Fibroblast of the aortic adventitia (primary cell): ENCODE measurements at places on chromosomes 6 and 20. TPM values are rescaled to one million over a fixed set of nuclear protein-coding genes. Genes with fewer than 3 reads are reported as not detected.

Gene RAMACL
- 2.4 and 2.5 TPM in 2 replicates for total RNA-seq

GRCh38 chr6:131073577-131073976 lies 10.5 kb upstream of the EPB41L2 start:
- no peak for DNase-seq

DNA sequence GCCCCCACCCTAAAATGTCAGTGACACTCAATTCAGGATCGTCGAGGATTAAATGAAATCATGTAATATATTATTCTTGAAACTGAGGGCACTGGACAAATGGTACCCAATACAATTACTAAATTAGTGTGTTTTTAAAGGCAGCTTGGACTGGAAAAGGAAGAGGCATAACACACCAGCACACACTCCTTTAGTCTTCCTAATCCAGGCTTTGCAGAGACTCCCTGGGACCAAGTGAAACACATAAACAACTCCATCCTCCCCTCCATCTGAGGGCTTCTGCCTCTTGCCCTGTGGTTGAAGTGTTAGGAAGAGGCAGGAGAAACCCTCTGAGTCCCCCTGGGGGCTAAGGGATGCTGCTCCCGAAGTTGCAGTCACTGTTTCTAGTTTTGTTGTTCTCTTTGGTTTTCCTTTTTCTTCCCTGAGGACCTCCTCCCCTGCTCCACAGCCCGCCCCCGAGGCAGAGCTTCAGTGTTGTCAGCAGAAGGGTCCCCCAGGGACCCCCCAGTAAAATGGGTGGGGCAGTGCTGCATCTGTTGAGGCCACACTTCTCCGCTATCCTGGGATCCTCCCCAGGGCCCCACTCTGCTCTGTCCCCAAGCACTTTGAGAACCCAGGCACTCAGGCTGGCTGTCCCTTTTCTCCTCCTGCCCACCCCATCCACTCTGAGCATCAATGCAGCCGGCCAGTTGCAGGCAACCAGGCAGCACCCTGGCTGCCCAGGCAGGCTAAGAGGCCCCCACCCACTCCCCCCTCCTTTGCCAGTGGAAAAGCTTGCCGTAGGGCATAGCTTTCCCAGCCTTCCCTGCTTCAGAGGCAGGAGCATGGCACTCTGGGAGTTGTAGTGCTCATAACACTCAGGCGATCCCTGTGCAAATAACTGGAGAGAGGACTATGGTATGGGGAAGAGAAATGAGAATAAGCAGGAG lies 5.9 kb downstream of the TMEM63B start:
- DNase-seq, result peak; percentile 57

DNA sequence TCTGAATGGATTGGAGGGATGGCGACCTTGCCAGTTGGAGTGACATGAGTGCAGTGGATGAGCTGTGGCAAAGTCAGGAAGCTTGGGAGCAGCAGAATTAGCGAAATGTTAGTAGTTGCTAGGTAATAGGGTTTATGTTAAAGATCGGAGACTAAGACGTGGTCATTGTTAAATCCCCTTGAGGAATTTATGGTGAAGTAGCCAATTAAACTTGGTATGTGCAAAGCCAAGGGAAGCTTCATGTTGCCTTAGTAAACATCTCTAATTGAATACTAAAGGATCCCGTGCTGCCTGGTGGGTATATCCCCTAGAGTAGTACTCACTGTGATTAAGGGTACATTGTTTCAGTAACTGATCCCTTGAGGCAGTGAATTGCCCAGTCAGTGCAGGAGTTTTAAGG lies 106.0 kb downstream of the PRIM2 start:
- no peak for DNase-seq

Gene E2F3
- total RNA-seq, result 5.0 and 7.4 TPM in 2 replicates

- peak; percentile 18 for DNase-seq
Observed at GRCh38 chr20:37651932-37652331, 41.9 kb upstream of the CTNNBL1 start.

DNA sequence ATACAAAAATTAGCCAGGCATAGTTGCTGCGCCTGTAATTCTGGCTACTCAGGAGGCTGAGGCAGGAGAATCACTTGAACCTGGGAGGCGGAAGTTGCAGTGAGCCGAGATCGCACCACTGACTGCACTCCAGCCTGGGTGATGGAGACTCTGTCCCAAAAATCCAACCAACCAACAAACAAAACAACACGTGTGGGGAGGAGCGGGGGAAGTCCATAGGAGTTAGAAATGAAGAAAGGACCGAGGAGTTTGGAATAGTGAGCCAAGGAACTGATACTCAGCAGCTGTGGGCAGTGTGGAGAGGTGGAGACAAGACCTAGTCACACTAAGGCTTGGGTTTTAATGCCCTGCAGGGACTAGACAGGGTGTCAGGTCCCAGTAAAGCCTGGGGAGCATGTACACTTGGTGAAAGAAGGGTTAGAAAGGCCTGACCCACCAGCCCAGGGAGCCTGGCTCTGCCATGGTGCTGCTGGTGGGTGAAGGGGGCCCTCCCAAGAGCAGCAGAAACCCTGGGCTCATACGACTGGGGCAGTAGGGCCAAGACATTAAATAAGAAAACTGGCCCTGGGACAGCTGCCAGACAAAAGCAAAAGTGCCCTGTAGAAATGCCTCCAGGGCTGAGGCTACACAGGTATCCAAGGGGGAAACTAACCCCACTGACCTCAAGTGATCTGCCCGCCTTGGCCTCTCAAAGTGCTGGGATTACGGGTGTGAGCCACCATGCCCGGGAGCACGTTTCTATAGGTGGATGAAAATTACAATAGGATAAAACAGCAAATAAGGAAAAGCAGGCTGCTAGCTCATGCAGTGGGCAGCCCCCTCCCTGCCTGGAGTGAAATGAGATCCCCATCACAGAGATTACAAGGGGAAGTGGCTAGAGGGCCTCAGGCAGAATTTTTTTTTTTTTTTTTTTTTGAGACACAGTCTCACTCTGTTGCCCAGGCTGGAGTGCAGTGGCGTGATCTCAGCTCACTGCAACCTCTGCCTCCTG lies 58.0 kb downstream of the MYH7B start:
- no peak for DNase-seq

DNA sequence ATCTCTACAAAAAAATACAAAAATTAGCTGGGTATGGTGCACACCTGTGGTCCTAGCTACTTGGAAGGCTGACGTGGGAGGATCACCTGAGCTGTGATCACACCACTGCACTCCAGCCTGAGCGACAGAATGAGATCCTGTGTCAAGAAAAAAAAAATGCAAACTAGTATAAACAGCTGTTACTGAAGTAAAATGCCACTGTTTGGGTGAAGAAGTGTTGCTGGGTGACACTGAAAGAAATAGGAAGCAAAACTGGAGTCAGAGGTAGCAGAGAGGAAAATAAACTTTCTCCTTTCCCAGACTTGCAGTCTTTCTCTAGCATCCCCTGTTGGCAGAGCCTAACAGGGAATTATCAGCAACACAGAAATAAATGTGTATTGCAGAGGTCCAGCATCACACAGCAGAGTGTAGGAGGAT lies 241.2 kb upstream of the PREP start:
- DNase-seq, result no peak

- no peak for DNase-seq
Observed at GRCh38 chr6:105949869-105950268, 136.3 kb upstream of the PRDM1 start.

Gene RIPPLY2
- total RNA-seq, result not detected in 2 replicates

Gene PET117
- 12.9 and 26.1 TPM in 2 replicates for total RNA-seq

Gene PIM1
- 8.7 and 19.3 TPM in 2 replicates for total RNA-seq

Gene SLC44A4
- total RNA-seq, result 0.27 TPM in 1 of 2 replicates, not detected in the other
